Fibroblast of lung (primary cell): ENCODE measurements at places on chromosomes 3 and 15.

DNA sequence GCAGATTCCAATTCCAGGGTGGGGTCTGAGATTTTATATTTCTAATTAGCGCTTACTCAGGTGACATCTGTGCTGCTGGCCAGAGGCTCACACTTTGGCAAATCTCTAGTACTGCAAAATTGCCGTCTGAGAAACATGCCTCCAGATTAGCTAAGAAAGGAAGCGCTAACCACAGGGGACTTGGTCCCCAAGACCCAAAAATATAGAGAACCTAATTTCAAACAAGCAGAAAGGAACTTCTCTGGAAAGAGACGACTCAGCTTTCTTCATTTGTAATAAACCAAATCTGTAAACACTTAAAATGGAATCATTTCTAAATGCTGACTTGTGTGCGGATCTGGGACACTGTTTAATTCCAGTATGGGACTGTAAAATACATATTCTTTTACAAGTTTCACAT is 55.7 kb downstream of the B3GNT5 start:
- no peak for DNase-seq

DNA sequence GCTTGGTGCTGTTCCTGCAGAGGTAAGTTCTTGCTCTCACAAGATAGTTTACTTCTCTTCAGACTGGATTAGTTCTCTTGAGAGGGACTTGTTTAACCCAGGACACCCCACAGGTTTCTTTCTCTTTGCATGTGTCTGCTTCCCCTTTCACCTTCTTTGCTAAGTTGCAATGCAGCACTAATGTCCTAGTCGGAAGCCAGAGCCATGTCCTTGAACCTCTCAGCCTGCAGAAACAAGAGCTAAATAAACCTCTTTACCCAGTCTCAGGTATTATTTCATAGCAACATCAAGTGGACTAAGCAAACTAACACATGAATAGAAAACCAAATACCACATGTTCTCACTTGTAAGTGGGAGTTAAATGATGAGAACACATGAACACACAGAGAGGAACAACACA is 915.2 kb downstream of the NSUN3 start:
- no peak for DNase-seq

DNA sequence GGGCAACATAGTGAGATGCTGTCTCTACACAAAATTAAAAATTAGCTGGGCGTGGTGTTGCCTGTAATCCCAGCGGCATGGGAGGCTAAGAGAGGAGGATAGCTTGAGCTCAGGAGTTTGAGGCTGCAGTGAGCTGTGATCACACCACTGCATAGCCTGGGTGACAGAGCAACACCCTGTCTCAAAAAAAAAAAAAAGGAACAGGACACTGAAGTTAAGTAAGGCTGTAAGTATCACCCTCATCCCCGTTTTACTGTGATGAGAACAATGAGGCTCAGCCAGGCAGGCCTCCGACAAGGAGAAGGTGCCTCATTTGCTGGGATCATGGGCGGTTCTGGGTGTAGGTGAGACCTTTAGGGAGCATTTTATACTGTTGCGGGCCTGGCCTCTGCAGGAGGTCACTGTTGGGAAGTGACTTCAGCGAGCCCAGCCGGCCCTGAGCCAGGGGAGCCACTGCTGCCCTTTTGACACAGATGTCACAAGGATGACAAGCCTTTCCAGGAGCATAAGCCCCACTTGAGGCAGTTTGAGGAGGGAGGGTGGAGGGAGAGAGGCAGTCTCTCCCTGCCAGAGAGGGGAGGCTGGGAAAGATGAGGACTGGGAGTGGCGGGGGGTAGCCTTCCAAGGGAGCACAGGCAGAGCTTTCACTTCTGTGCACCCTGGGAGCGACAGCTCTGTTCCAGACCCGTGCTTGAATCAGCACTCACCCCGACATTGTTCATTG is 30.8 kb downstream of the IRAK2 start:
- DNase-seq, result no peak

- DNase-seq, result no peak
Measured at GRCh38 chr3:26292780-26293179, 329.8 kb upstream of the LRRC3B start.

- DNase-seq, result peak; percentile 86
Measured at GRCh38 chr15:60362321-60363086, 35.3 kb downstream of the ANXA2 start.

- no peak for DNase-seq
Measured at GRCh38 chr3:61541694-61542093, 19.7 kb upstream of the PTPRG start.

DNA sequence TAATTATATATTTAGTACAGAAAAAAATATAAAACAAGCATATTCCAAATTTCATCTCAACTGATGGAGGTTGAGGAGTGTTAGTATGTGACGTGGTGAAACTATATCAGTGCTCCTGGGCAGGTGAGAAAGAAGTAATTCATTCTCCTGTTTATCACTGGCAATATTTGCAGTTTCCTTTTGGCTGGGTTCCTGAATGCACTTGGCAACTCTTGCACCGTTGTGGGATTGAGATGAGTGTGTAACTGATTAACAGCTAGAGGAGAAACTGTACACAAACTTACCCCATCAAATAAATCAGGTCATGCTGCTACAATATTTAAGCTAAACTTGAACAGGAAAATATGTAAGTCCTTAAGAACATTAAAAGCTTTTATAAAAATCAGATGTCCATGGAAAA is 2.1 kb upstream of the ATP13A4 start:
- DNase-seq, result no peak

DNA sequence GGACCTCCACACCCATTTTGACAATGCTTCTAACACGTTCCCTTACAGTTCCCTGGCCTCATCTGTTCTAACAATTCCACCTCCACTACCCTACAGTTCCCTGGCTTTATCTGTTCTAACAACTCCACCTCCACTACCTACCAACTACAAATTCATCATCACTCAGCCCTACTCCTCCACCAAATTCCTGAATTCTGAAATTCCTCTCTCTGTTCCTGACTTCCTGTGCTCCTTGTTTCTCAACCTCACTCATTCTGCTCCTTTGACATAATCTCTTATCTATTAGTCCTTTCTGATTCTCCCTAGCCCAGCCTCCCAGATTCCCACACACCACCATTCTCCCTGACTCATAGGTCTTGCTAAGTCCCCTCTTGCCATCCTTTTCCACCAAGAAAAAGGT is 22.5 kb downstream of the UPK1B start:
- DNase-seq, result no peak

DNA sequence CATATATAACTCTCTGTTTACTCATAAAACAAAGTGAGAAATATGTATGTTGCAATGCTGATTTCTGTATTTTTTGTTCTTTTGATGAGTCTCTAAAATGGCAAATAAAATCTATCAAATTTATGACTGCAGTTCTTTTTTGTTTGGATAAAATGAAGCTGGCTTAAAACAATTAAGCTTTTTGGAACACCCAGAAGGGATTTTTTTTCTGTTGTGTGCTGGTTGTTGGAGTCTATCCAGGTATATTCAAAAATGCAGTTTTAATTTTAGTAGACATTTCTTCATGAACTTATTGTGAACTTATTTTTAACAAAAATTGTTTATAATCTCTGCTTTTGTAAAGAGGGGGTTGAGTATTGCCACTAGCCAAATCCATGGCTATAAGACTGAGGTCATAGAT is 405.5 kb downstream of the RAP2B start:
- no peak for DNase-seq

DNA sequence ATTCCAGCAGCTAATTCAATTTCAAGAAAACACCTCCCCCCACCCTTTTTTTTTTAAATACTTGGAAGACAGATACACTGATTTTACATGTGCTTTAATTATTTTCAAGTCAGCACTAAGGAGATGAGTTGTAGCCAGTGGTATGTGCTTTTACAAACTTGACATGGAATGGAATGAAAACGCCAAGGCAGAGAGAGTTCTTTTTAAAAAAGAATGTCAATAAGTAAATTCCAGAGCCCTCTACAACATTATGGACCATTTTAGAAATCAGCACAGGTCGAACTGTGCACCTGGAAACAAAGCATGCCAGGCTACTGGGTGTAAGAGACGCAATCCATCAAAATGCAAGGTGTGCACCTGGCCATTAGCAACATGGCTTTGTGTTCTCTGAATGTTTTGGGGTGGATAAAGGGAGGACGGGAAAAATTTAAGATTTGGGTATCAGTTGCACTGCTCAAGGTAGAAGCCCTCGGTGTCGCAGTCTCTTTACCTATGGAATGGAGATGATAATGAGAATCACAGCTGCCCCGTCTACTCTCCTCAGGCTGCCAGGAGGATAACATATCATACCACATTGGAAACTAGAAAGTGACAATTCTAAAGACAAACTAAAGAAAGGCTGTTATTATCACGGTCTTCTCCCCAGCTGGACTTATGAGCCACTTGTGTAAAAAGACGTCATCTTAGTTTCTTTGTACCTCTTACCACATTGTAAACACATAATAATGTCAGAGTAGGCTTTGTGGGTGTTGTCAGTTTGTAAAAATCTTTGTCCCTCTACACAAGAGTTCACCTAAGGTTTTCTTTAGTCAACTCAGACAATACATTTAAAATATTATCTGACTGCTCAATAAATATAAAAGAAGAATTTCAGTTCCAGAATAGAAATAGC is 107.4 kb upstream of the PRICKLE2 start:
- peak; percentile 76 for DNase-seq

DNA sequence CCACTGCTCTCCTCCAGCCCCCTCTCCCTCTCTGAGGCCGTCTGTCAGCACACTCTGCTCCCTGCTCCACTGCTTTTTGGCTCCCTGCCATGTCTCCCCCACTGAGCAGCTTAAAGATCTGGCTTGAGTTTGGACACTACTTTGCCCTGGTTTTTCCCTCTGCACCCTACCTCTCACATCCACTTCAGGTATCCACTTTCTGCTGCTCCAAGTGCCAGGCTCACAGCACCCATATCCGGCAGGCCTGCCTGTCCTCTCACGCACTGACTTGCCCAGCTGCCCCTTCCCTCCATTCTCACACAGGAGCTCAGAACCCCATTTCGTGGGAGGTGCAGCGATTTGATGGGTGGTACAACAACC is 3.7 kb downstream of the DUOX1 start:
- DNase-seq, result no peak

DNA sequence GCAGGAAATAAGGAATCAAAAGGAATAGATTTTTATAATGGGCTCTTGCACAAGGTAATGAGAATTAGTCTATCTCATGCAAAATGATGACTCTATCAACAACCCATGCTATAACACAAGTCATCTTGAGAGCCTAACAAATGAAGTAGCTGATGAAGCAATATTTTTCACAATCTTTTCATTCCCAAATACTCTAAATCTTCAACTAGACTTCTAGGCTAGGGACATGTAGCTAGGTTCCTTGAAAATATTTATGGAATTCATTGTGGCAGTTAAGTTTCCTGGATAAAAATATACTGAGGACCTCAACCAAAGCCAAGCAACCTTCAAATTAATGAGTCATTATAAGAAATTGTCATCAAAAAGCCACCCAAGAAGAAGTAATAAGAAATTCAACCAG is 55.4 kb downstream of the DCBLD2 start:
- DNase-seq, result peak; percentile 67

- peak; percentile 25 for DNase-seq
Measured at GRCh38 chr3:186746008-186746407, 28.8 kb downstream of the KNG1 start.

GRCh38 chr15:101134780-101135179 is 117.1 kb downstream of the CHSY1 start:
- DNase-seq, result no peak

GRCh38 chr3:45413172-45413765 is 24.9 kb downstream of the LARS2 start:
- DNase-seq, result no peak

DNA sequence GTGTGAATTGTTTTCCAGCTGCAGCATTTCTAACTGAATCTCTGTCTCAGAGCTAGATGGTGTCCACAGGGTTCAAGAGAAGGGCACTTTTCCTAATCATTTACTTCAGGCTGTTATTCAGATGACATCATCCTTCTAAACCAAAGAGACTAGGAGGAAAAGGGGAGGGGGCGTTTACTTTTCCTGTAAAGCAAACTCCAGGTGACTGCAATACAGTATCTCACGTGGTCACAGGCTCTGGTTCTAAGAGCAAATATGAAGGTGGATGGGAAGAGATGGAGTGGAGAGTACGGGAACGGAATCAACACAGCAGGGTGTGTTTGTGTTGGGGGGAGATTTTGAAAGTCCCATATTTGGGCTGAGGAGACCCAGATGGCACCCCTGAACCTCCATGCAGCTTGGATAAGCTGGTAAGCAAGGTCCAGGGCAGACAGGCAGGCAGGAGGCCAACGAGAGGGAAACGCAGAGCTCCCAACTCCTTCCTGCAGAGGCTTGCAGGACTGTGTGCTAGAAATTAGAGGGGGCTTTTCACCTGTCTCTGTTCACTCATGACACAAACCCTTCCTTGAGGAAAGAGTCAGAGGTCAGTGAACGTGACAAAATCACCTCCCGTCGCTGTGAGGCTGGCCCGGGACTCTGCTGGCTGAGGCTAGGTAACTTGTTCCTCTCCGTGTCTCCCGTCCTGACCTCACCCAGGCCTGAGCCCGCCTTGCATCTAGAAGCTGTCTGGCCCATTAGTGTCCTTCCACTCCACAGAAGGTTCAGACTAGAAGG is 151.2 kb downstream of the OPA1 start:
- DNase-seq, result peak; percentile 36

GRCh38 chr3:9165421-9165820 is 84.0 kb downstream of the SRGAP3 start:
- no peak for DNase-seq

DNA sequence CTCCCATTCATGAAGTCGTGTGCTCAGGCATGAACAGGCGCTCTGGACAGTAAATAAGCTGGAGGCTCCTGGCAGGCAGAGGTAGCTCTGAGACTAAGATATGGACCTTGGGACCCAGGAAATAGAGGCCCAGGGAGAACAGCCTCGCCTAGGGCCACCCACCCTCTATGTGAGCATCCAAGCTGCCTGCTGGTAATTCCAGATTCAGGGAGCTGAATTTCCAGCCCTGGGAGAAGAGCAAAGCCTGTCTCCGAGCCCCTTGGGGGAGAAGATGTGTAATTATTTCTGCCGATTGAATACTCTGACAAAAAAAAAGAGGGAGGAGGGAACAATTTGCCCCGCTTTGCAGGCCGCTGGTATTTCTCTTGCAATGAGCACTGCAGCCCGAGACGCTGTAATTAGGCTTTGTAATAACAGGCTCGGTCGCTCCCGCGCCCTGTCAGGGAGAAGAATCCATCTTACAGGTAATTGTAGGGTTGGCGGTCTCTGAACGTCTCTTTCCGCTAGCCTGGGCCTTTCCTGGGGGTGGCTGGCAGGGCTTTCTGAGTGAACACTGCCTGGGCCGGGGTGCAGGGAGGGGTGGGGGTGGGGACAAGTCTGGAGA is 131.5 kb downstream of the WNT7A start:
- DNase-seq, result no peak
